Body of pancreas (tissue), 4 donors: ENCODE measurements at places on chromosomes 1 and 21.

DNA sequence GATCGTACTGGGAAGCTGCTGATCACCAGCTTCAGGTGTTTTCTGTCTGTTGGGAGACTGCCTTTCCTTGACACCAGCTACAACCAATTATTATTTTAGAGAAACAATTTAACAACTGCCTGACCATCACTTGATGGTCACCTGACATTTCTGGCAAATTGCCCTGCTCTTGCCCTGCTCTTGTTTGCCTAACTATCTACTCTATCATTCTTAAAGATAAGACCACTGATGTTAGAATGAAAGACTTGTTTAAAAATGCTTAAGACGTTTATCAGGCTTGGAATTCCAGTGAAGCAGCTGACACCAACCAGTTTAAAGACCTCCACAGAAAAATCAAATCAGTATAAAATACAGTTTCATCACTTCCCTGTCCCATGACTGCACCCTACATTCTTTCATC lies 423.3 kb upstream of the CAMK1G start:
- no peaks in the 10 kb centered on the region for H3K36me3 ChIP-seq
- no peaks in the 10 kb centered on the region for H3K4me1 ChIP-seq
- no peak overlapping the region for H3K4me3 ChIP-seq
- H3K27ac ChIP-seq = no peak overlapping the region
- DNase-seq = no peak

DNA sequence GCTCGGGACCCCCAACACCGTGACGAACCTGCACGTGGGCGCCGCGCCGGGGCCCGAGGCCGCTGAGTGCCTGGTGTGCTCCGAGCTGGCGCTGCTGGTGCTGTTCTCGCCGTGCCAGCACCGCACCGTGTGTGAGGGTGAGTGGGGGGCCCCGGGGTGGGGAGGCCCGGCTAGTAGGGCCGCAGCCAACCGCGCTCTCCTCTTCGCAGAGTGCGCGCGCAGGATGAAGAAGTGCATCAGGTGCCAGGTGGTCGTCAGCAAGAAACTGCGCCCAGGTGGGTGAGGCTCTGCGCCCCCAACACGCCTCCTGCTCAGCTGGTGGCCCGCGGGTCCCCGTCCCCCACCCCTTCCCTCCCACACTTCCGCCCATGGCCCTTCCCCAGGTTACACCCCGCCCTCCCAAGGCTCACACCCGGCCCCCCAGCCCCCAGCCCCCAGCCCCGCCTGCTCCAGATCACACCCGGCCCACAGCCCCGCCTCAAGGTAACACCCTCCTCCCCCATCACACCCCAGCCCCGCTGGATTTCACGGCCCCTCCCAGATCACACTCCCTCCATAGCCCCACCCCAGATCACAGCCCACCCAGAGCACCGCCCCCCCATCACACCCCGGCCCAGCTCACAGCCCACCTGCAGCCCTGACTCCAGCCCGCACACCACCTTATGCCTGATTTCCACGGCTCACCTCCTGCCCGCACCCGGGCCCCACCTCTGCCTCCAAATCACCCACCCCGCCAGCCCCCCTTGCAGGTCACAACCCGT lies 2.4 kb upstream of the MMP23B start:
- H3K4me3 ChIP-seq = no peak overlapping the region
- no peaks in the 10 kb centered on the region for H3K27me3 ChIP-seq
- no peaks in the 10 kb centered on the region for H3K36me3 ChIP-seq

DNA sequence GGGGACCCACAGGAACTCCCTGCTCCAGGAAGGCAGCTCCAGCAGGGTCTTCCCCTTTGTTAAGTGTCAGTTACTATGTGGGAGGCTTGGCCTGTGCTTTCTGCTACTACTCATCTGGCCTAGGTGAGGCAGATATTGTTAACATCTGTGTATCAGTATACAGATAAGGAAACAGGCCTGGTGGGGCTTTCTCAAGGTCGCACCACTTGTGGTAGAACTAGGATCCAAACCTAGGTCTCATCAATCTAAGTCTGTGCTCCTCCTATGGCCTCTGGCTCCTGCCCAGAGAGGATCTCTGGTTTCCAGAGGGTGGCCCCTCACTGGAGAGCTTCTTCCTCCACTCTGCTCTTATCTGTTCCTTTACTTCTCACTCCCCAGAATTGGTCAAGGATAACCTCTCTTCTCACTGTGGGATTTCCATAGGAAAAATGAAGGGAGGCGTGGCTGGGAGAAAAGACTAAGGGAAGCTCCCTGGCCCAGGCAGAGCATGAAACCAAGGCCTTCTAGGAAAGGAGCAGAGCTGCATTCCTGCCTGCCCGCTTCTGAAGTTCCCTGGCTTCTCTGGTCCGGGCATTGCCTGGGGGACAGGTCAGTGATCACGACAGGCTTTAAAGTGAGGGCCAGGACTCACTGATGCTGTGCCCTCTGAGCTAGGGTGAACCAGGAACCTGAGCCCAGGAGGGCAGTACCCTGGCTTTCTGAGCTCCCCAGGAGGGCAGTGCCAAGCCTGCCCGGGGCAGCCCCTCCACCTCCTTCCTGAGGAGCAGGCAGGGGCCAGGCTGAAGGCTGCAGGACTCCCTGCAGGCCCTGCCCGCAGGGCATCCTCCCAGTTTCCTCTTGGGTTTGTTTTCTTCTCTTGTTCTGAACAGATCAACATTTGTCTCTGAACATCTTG lies 5.8 kb downstream of the KCNC4 start:
- DNase-seq = no peak
- no peak overlapping the region for H3K4me3 ChIP-seq
- peak overlapping the region; percentile 67 for H3K27ac ChIP-seq
- no peaks in the 10 kb centered on the region for H3K27me3 ChIP-seq

DNA sequence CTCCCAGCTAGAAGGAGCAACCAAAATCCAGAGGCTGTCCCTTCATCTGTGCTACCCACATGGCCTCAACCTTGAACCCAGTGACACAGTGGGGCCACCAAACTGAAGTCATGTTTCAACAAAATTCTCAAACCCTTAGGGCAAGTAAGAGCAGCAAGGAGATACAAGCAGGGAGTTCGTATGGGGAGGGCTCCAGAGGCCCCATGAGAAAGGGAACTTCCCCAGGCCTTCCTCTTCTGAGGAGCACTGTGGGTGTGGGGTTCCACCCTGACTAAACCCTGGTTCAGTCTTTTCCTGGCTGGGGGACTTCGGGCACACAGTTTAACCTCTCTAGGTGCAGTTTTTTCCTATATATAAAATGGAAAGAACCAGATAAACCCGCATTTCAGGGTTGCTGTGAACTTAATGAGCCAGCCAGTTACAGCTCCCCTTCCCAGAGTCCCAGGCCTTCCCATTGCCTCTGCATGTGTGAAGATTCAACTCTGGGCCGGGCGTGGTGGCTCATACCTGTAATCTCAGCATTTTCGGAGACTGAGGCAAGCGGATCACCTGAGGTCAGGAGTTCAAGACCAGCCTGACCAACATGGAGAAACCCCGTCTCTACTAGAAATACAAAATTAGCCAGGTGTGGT lies 8.0 kb upstream of the THEMIS2 start:
- no peaks in the 10 kb centered on the region for H3K36me3 ChIP-seq
- no peaks in the 10 kb centered on the region for H3K4me1 ChIP-seq
- no peak overlapping the region for H3K4me3 ChIP-seq
- no peak overlapping the region for H3K27ac ChIP-seq
- no peaks in the 10 kb centered on the region for H3K27me3 ChIP-seq
- DNase-seq = peak; percentile 44

DNA sequence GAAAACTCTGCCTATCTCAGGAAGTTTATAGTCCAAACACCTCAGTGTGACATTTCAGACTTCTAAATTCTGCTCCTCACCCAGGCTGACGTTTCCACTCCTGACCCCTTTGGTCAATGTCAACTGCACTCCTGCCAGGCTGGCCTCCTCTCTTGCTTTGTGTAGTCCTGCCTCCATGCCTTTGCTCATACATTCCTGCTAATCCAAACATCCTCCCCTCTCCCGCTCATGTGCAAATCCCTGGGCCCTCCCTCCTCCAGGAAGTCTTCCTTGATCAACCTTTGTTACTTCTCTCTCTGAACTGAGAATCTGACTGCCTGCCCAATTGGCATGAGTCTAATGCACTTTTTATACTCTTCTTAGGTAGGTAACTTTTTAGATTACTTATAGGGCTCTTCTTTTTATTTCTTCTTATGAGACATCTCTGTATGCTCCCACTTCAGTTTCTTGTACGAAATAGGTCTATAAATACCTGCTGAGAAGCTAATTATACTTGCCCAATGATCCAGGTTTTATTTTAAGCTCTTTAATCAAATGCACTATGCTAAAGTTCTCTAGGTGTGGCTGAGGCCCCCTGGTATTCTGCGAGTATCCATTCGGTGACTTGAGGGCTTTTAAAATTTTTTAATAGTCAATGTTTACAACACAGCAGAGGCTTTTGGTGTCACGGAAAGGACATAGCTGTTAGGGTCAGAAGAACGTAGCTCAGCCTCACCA lies 128.1 kb downstream of the PLXNA2 start:
- no peak overlapping the region for H3K27ac ChIP-seq
- no peaks in the 10 kb centered on the region for H3K27me3 ChIP-seq
- peaks cover 24% of the 10 kb centered on the region for H3K4me1 ChIP-seq
- no peak for DNase-seq
- no peaks in the 10 kb centered on the region for H3K36me3 ChIP-seq

- H3K27ac ChIP-seq = peak overlapping the region; percentile 82
- no peak overlapping the region for H3K4me3 ChIP-seq
- H3K27me3 ChIP-seq = no peaks in the 10 kb centered on the region
- peaks cover 99% of the 10 kb centered on the region for H3K4me1 ChIP-seq
Measured at GRCh38 chr1:21319447-21320407, 29.5 kb upstream of the ECE1 start.

DNA sequence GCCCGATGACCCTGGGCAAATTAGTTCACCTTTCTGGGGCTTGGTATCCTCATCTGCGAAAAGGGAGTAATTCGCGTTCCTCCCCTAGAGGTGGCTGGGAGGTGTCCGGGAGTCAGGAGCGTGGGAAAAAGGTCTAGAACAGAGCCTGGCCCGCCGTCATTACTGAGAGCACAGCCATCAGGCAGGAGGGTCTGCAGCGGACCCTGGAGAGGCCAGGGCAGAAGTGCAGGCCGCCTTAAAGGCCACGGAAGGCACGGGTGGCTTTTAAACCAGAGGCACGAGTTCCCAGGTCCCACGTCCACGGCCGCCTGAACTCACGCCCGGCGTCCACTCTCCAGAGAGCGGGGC lies 850 bp downstream of the PANK4 start:
- peaks cover 66% of the 10 kb centered on the region for H3K4me1 ChIP-seq
- no peaks in the 10 kb centered on the region for H3K36me3 ChIP-seq
- no peaks in the 10 kb centered on the region for H3K27me3 ChIP-seq
- peak; percentile 31 for DNase-seq
- no peak overlapping the region for H3K27ac ChIP-seq

- no peak for DNase-seq
- H3K27ac ChIP-seq = no peak overlapping the region
- H3K4me1 ChIP-seq = no peaks in the 10 kb centered on the region
- no peaks in the 10 kb centered on the region for H3K36me3 ChIP-seq
Measured at GRCh38 chr1:232533328-232533727, 96.6 kb downstream of the SIPA1L2 start.

DNA sequence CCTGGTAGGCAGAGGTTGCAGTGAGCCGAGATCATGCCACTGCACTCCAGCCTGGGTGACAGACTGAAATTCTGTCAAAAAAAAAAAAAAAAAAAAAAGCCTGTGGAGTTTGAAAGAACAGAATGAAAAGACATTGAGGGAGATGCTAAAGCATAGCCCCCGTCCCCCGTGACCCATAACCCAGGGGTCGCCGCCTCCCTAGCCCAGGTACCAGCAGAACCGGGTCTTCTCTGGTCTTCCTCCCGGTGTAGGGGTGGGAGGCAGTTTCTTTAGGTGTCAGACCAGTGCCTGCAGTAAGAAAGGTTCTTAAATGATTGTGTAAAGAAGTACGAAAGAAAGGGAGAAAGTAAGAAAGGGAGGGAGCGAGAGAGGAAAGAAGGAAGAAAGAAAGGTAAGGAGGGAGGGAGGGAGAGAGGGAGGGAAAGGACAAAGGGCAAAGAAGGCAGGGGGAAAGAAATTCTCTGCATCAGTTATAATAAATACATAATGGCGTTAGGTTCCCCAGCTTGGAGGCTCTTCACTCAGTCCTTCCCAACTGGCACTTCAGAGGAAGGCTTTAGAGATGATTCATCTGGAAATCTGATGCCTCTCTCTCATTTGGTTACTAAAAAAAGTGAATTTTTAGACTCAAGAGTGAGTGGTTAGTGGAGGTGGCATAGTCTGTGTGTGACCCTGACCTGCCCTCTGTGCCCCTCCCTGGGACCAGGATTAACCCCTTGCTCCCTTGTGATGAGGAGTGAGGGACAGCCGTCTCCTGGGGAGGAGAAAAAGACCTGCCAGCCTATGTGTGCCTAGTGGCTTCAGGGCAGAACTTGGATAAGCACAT lies 1.1 kb downstream of the IL24 start:
- H3K4me3 ChIP-seq = no peak overlapping the region
- no peaks in the 10 kb centered on the region for H3K36me3 ChIP-seq
- H3K27ac ChIP-seq = no peak overlapping the region
- no peak for DNase-seq

- H3K4me3 ChIP-seq = no peak overlapping the region
- H3K4me1 ChIP-seq = no peaks in the 10 kb centered on the region
- H3K27ac ChIP-seq = no peak overlapping the region
- no peaks in the 10 kb centered on the region for H3K36me3 ChIP-seq
Measured at GRCh38 chr1:116806671-116807070, 52.4 kb downstream of the CD2 start.

GRCh38 chr21:46077674-46078101 lies 20.2 kb upstream of the COL6A2 start:
- H3K36me3 ChIP-seq = no peaks in the 10 kb centered on the region
- H3K27me3 ChIP-seq = no peaks in the 10 kb centered on the region
- no peak overlapping the region for H3K27ac ChIP-seq
- H3K4me1 ChIP-seq = no peaks in the 10 kb centered on the region
- no peak overlapping the region for H3K4me3 ChIP-seq
- DNase-seq = no peak

DNA sequence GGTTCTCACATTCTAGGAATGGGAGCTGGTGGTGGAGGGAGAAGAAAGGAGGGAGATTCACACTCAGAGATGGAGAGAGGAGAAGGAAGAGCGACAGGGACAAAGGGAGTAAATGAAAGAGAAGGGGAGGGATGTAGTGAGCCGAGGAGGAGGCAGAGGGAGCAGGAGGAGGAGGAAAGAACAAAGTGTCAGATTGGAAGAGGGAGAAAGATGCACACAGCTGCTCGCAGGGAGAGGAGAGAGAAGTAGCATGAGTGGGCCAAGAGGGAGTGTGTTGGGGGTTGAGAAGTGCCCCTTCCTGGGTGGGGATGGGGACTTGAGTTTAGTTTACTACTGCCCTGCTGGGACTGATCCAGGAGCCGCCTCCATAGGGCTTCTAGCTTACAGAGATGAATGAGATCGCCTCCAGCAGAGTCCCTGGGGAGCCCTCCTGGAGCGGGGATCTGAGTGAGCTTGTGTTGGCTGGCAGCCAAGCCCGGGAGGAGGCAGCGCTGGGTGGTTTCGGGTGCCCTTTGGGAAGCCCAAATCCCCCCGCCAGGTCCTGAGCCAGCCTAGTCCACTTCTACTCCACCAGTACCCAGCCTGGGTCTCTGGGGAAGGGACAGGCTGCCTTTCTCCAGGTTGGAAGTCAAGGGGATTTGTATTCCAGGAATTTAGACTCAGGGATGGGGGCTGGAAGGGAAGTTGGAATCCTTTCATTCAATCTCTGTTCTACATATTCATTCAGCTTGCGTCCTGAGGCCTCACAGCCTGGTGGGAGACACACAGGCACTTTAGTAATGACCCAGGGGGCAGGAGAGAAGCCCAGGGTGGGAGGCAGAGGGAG lies 20.9 kb downstream of the PTPRU start:
- H3K4me3 ChIP-seq = no peak overlapping the region
- H3K27ac ChIP-seq = no peak overlapping the region
- H3K4me1 ChIP-seq = peaks cover 23% of the 10 kb centered on the region
- H3K27me3 ChIP-seq = no peaks in the 10 kb centered on the region
- DNase-seq = peak; percentile 45

- no peaks in the 10 kb centered on the region for H3K36me3 ChIP-seq
- H3K27me3 ChIP-seq = no peaks in the 10 kb centered on the region
- no peak overlapping the region for H3K4me3 ChIP-seq
- no peak for DNase-seq
Measured at GRCh38 chr1:69648486-69648885, 80.8 kb downstream of the LRRC7 start.
